T-helper 2 cell (primary cell): ENCODE measurements at places on chromosomes 2 and 18.

GRCh38 chr18:48886520-48887293 is 64.1 kb downstream of the SMAD7 start:
- DNase-seq = no peak

DNA sequence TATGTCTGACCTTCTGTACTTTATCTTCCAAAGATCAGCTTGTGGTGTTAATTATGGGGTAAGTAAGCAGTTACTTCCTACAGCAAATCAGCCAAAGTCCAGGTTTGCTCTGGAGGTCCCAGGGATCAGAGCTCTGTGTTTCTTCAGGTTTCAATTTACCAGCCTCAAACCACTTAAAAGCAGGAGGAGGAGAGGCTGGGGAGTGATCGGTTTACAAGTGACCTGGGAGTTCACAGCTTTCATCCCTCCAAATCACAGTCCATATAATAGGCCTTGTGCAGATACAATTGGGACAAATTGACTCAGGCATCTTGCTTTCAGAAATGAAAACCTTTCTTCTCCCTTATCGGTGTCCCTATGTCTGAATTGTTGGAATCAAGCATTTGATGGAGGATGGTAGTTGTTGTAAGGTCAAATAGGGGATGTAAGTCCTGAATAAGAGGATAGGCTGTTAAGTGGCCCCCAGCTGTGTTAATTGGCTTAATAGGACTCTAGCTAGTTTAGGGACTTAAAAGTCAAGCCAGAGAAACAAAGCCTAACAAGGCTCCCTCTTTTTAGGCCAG is 188.0 kb upstream of the NT5C1B start:
- no peak for DNase-seq

- DNase-seq = no peak
Measured at GRCh38 chr18:14919666-14920065, 171.7 kb downstream of the ANKRD30B start.

DNA sequence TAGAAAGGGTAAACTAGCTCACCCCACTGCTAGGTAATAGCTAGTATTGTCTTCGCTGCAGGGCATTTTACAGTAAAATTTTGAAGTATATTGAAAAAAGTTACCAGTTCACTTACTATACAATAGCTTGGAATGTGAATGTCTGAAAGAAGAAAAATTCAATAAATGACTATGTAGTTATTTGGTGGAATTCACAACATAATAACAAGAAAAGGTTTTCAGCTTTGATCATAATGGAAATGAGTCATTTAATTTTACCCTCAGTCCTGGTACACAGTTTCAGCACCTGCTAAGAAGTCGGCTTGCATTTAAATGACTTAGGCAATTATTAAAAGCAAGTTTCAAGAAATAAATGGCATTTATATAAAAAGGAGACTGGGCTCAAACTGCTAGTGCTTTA is 90.4 kb downstream of the NUP35 start:
- peak; percentile 62 for DNase-seq

GRCh38 chr18:28036488-28036887 is 140.4 kb downstream of the CDH2 start:
- no peak for DNase-seq

- no peak for DNase-seq
Measured at GRCh38 chr2:33216508-33217182, 259.8 kb upstream of the RASGRP3 start.

- no peak for DNase-seq
Measured at GRCh38 chr2:9770006-9770307, 73.3 kb upstream of the TAF1B start.

GRCh38 chr2:99598441-99598840 is 108.6 kb upstream of the REV1 start:
- DNase-seq = no peak

DNA sequence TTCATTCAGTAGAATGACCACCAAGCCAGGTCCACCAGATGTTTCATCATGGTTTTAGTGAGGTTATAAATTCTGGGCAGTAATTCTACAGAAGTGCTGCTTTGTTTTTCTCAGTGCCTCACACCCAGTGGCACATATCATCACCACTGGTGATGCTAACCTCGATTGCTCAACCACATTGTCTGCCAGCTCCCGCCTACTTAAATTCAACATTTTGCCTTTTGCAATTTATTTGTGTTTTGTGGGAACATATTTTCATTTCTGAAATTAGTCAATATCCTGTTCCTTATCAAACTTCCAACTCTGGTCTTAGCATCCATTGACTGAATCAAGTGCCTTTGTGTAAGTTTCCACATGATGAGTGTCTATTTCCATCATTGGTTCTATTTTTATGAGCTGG is 62.3 kb upstream of the TMEM178A start:
- no peak for DNase-seq

- DNase-seq = no peak
Measured at GRCh38 chr18:35974181-35974580, 1.7 kb downstream of the RMP24 start.

DNA sequence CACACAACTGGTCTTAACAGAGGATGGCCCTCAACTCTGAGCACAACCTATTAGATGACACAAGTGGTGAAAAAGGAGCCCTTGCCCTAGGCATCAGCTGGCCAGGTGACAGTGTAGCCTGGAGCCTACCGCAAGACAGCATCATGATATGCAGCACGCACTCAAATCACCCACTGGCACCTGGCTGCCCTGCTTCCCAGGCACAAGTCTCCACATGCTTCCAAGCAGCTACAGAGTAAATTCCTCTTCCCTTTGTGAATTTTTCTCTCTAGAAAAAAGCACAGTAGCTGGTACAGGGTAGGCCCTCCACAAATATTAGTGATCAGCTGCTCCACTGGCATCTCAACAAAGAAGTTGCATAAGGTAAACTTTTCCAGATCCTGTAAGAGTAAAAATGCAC is 6.0 kb downstream of the FBXO15 start:
- DNase-seq = no peak

GRCh38 chr18:36424741-36425142 is 127.2 kb downstream of the FHOD3 start:
- DNase-seq = no peak

DNA sequence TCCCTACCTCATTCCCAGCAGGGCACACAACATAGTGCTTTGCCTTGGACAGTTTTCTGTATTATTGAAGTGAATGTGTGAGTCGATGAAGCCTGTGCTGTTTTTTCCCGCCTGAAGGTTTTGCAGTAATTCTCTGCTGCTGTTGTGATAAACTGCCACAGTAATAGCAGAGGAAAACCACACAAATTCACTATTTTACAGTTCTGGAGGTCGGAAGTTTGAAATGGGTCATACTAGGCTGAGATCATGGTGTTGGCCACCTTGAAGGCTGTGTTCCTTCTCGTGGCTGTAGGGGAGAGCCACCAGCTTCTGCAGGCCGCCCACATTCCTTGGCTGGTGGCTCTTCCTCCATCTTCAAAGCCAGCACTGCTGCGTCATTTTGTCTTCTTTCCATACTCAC is 678 bp upstream of the SLC16A14 start:
- DNase-seq = no peak

- DNase-seq = no peak
Measured at GRCh38 chr2:147934881-147935620, 85.5 kb downstream of the ORC4 start.

DNA sequence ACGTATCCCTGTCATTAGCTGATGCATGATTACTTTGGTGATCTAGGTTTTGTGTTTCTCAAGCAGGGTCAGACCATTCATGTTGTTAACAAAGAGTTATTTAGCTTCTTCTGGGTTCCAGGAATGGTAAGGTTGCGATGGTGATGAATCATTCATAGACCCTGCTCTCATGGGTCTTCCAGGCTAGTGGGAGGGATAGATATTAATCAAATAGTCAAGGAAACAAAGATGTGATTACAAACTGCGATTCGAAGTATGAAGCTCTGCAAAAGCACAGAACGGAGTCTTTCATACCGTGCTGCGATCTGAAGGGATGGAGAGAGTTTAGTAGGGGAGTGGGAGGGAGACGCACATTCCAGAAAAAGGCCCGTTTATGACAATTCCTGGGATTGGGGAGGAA is 42.1 kb downstream of the CAVIN2 start:
- no peak for DNase-seq

- no peak for DNase-seq
Measured at GRCh38 chr18:75455249-75456198, 28.0 kb upstream of the SMIM21 start.

DNA sequence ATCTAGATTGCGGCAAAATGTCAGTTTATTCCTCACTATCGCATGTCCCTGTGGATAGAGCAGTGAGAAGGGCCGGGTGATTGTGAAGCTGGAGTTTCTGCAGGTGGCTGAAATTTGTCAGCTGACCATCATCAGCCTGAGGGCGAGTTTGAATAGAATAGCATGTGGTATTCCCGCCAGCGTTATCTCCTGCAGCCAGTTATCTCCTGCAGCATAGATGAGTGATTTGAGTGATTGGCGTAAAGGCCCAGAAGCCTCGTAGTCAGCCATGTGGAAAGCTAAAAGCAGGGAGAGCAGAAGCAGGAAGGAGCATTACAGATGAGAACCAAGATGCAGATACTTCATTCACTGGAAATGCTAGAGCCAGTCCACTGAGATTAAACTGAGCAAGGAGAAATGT is 65.5 kb downstream of the CABLES1 start:
- DNase-seq = no peak

DNA sequence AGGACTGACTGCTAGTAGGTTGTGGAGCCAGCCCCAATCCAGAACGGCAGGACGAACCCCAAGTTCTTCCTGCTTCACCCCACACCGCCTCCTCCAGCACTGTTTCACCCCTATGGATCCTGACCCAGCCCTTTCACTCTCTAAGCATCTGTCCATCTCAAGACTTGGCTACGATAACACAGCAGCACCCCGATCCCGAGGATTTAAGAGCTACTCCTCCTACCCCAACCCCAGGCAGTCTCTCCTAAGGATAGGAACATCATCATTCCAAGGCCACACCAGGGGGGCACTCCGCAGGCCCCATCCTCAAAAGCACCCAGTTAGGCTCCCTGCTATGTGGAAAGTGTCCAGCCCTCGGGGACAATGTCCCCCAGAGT is 645 bp downstream of the KCTD18 start:
- DNase-seq = no peak

- no peak for DNase-seq
Measured at GRCh38 chr2:9641641-9642040, 10.8 kb upstream of the YWHAQ start.

GRCh38 chr2:99183025-99183424 is 2.0 kb downstream of the MRPL30 start:
- DNase-seq = no peak

- DNase-seq = no peak
Measured at GRCh38 chr18:10100941-10101701, 187.3 kb downstream of the VAPA start.

DNA sequence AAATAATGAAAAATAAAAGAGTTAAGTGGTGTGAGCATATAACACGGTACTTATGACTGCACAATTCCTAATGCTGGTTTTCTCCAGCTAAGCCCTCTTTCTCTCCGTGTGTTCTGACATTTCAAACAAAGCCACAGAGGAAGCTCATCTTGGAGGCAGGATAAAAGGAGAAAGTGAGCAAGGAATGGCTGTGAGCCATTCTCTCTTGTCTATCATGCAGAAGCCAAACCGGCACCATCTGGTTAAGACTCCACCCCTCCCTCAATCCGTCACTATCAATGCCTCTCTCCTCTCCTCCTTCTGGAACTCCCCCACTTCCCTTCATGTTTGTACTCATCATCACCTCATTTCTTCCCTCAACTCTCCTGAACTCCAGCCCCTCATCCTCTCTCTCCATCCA is 210.4 kb downstream of the TMEM163 start:
- DNase-seq = no peak

- no peak for DNase-seq
Measured at GRCh38 chr2:147405651-147406050, 439.2 kb upstream of the ACVR2A start.

GRCh38 chr2:187853381-187853791 is 299.2 kb upstream of the TFPI start:
- no peak for DNase-seq

- no peak for DNase-seq
Measured at GRCh38 chr2:63572001-63572400, 16.3 kb downstream of the WDPCP start.

GRCh38 chr18:72762515-72763122 is 105.2 kb downstream of the NETO1 start:
- DNase-seq = no peak

DNA sequence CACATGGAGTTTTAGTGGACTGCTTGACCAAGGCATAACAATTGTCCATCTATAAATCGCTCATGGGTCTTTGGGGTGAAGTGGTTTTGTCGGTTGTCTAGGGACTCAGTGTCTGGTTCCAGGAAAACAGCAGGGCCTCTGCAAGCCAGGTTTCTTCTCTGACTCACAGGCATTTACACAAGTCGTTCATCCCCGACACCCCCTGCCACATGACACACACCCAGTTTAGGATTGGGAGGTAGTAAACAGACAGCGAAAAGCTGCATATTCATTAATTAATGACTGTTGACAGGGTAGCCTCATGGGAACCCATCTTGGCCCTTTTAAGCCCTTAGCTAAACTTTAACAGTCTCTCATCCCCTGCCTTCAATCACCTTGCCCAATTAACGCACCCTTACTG is 194.8 kb upstream of the ACVR2A start:
- DNase-seq = no peak

- DNase-seq = no peak
Measured at GRCh38 chr2:160372010-160372356, 121.6 kb downstream of the RBMS1 start.

DNA sequence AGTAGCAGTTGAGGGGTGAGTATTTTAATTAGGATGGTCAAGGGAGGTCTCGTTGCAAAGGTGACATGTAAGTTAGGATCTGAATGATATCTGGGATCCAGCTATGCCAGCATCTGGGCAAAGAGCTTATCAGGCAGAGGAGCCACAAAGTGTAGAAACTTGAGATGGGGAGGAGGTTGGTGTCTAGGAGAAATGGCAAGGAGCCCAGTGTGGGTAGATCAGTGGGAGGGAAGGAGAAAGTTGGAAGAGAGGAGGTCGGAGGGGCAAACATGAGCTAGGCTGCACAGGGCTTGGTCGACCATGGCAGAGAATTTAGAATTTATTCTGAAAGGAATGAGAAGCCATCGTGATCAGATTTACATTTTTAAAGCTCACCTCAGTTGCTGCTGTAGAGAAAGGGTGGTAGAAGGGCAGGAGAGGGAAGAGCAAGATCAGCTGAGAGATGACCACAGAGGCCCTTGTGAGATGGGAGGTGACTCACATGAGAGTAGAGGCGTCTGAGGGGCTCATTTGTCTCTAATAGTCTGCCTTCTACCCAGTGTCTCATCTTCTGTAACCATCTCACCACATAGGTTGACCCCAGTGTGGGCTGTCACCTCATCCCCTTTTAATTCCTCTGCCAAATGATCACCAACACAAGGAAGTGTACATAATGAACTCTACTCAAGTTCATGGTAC is 170.0 kb downstream of the ETAA1 start:
- no peak for DNase-seq

- no peak for DNase-seq
Measured at GRCh38 chr2:180405520-180405919, 398.4 kb upstream of the CWC22 start.

- DNase-seq = no peak
Measured at GRCh38 chr2:3445891-3446290, 66.4 kb downstream of the TRAPPC12 start.
